ENCODE measurements at places on chromosomes 7 and 10.

- DNase-seq: no peak
These were observed 1.9 kb downstream of the GATA3 start for GRCh38 chr10:8056378-8056777.

- no peak for DNase-seq
These were observed 118.8 kb upstream of the LYZL2 start for GRCh38 chr10:30748152-30748973.

- DNase-seq: no peak
These were observed 1272.5 kb upstream of the CELF2 start for GRCh38 chr10:9745158-9745557.

- peak; percentile 78 for DNase-seq
These were observed 12.0 kb upstream of the CRHR2 start for GRCh38 chr7:30694218-30694745.

GRCh38 chr7:131640686-131641085 lies 84.3 kb upstream of the PODXL start:
- no peak for DNase-seq

GRCh38 chr10:131732631-131733127 lies 168.1 kb upstream of the PPP2R2D start:
- DNase-seq: peak; percentile 23

- DNase-seq: no peak
These were observed 14.3 kb upstream of the LRRC17 start for GRCh38 chr7:102898532-102898859.

DNA sequence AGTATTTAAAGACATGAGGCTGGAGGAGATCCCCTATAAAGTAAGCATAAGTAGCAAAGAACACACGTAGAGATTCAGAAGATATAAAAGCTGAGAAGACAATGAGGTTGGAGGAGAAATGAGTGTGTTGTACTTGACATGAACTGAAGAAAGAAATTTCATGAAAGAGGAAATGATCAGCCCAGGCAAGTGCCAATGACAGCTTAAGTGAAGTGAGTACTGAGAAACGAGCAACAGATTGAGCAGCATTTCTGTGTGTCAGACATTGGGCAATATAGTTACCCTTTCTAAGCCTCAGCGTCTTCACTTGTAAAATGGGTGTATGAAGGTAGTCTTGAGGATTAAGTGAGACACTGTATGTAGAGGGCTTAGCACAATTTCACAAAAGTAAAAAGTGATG lies 4.8 kb upstream of the LIPA start:
- no peak for DNase-seq

GRCh38 chr7:18458830-18459229 lies 36.7 kb upstream of the HDAC9 start:
- no peak for DNase-seq

DNA sequence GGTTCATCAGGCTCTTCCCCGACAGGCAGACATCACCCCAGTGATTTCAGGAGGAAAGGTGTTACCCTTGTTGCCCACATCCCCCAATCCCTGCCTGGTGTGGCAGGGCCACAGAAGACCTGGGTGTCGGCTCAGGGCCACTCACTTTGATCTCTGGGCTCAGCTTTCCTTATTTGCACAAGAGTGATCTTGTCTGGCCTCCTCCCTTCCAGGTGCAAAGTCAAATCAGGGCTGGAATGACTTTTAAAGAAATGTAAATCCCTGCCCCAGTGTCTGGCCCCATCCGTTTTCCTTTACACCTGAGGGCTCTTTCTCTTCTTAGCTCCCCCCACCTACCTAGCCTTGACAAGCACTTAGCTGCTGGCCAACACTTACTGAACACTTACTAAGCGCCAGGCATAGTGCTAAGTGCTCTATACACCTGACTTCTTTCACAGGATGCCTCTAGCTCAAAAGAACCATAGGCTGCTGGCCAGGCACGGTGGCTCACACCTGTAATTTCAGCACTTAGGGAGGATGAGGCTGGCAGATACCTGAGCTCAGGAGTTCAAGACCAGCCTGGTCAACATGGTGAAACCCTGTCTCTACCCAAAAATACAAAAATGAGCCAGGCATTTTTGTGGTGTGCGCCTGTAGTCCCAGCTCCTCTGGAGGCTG lies 979 bp upstream of the NODAL start:
- DNase-seq: no peak

- DNase-seq: no peak
These were observed 12.0 kb downstream of the LARP4B start for GRCh38 chr10:919481-919880.

DNA sequence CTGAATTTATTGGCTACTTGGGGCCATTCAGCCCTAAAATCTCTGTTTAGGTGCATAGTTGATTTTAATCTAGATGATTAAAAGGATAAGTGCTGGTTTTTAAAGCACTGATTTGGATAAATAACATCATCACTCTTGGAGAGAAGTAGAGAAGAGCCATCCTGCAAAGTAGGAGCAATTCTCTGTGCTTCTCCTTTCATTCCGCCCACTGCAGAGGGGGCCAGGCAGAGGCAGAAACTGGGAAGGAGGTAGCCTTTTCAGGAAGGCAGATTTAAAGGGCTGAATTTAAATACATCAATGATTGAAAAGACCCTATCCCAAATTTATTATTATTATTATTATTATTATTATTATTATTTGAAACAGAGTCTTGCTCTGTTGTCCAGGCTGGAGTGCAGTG lies 14.1 kb downstream of the MAP3K8 start:
- DNase-seq: no peak

DNA sequence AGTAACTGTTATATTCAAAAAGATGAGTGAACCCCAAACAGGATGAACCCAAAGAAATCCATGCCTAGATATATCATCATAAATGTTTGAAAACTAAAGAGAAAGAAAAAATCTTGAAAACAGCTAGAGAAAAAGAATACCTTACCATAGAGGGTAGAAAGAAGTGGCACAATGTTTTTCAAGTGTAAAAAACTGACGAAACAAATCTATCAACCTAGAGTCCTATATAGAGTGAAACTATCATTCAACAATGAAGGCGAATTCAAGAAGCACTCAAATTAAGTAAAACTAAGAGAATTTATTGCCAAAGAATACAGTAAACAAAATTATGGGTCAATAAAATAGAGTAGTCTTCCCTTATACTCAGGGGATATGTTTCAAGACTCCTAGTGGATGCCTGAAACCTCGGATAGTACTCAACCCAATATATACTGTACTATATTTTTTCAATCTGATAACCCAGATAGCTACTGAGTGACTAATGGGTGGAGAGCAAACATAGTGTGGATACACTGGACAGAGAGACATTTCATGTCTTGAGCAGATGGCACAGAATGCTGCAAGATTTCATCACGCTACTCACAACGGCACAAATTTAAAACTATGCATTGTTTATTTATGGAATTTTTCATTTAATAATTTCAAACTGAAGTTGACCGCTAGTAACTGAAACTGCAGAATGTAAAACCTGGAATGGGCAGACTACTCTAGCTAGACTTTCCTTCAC lies 52.6 kb upstream of the TMEM106B start:
- DNase-seq: no peak

DNA sequence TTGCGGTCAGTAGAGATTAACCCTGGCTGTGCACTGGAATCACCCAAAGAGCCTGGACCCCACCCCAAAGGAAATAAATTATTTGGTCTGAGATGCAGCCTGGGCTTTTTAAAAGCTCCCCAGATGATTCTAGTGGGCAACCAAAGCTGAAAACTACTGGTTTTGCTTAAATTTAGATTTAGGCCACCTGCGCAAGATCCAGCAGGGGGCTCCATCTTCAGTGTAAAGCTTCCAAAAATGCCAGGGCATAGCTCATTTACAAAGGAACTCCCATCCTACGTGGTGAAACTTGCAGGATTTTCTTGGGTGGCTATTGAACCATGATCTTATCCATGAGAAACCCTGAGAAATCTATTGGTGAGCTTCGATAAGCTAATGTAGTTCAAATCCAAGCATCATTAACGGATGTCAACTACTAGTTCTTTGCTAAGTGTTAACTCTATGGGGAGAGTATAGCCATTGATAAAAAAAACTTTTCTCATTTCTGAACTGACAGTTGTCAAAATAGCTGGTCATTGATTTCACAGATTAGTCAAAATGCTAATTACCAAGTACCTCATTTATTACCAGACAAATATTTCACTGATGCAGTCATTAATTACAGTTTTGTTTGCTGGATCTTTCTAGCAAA lies 315.3 kb downstream of the LHFPL3 start:
- DNase-seq: peak; percentile 14

GRCh38 chr10:77548157-77548556 lies 89.5 kb downstream of the KCNMA1 start:
- DNase-seq: no peak
